Left colon (tissue), 2 donors: ENCODE measurements at places on chromosomes 1 and 21. TPM values are rescaled to one million over a fixed set of nuclear protein-coding genes. Genes with fewer than 3 reads are reported as not detected.

- no peak for DNase-seq
These were observed 97.7 kb downstream of the ATP1B1 start for GRCh38 chr1:169204157-169204556.

- no peak for DNase-seq
These were observed 34.4 kb downstream of the KCNN3 start for GRCh38 chr1:154835531-154836324.

P3R3URF gene
- total RNA-seq = not detected

GCSAML gene
- total RNA-seq = 0.67 TPM

PTGER3 gene
- total RNA-seq = 2.7 TPM

WNT9A gene
- total RNA-seq = 2.2 TPM
